ENCODE measurements at places on chromosomes 6 and 20.

DNA sequence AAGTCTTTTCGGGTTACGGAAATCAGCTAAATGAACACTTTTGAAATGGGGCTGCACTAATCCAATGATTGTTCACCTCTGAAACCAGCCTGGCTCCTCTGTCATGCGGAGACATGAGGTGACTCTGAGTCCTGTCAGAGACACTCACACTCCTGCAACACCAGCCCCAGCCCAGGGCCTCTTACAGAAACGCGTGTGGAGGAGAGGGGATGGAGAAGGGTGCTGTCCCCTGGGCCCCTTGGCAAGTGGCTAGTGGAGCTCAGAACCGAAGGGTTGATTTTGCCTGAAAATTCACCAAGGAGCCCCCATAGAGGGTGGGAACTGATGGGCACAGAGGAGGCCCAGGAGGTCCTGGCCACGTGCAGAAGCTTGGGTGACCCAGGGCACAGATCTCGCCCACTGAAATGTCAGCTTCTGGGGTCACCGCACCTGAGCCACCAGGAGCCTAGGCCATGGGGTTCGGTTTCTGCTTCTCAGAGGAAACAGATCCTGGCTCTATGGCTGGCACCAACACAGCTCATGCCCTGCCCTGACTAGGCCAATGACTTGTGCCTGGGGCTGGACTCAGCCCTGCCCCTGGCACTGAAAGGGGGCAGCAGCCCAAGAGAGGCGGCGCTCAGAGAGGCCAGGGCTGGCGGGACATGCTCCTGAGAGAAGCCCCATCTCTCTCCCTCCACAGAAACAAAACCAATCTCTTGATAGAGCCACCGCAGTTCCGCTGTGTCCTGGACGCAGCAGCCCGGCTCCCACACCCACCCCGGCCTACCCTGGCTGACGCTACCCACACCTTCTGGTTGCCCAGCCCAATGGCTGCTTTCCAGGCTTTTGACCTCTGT, 144.7 kb downstream of the ERMARD start:
- DNase-seq: no peak

- peak; percentile 57 for DNase-seq
These were observed 23.3 kb upstream of the SNRNP48 start for GRCh38 chr6:7566617-7567173.

DNA sequence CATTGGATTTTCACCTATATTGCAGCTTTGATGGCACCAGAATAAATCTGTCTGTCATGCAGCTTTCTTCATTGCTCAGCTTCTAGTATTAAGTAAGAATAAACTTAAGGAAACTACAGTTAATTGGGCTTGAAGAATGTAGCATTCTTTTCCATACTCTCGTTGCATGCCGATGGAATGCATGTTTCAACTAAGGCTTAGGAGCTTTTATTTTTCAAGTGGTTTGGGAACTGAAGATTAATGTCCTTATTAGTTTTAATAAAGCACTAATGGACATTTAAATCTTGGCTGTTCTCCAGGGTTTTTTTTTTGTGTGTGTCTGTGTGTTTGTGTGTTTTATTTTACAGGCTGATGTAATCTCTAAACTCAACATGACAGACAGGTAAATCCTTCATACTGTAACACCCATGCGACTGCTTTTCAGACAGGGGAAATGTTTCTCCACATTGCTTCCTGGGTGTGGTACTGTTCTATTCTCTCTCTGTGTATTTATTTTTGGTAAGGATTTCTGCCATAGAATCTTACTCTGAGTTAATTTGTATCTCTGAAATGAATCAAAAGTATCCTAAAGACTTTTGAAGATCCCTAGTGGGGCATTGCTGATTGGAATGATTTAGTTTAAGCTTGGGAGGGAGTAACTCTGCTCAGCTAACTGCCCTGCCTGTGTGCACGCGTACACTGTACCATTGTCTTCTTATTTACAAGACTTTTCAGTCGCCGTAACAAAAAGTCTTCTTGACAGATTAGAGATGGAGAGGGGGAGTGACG, 38.0 kb downstream of the SLC9A8 start:
- no peak for DNase-seq

DNA sequence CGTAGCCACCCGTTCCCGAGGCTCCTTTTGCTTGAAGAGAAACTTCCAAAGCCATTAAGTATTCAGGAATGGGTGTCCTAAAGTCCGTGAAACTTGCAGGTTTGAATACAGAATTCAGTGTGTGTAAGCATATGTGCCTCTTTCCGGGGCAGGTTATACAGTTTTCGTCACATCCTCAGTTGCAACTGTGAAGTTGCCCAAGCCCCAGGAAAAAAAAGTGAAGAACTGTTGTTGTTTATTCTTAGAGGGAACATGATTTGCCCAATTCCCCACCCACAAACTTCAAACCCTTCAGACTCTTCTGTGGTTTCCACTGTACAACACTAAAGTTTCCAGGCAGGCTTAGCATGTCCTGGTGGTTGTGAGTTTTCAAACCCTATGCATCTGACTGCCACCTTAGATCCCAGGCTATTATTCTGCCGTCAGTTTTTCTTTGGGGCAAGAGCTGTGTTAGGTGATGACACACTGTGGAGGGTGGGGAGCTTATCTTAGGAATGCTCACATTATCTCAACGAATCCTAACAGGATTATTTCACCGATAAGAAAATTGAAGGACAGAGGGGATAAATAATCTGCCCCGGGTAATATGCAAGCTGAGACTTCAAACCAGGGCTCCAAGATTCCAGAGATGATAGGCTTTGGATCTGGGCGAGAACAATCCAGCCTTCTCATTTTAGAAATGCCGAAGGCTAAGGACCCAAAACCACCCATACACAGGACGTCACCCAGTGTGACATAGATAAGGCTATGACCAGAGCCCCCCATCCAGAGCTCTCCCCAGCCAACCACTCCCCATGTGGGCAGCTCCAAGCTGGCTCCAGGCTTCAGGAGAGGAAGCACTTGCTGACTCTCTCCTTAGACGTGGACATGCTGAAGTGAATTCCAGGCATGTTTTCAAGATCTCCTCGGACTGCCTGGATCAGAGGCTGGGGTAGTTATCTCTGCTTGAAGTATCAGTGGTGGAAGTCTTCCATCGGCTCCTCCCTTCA, 81.7 kb upstream of the AFDN start:
- peak; percentile 73 for DNase-seq

- DNase-seq: no peak
These were observed 28.7 kb upstream of the MAS1 start for GRCh38 chr6:159862103-159862502.

DNA sequence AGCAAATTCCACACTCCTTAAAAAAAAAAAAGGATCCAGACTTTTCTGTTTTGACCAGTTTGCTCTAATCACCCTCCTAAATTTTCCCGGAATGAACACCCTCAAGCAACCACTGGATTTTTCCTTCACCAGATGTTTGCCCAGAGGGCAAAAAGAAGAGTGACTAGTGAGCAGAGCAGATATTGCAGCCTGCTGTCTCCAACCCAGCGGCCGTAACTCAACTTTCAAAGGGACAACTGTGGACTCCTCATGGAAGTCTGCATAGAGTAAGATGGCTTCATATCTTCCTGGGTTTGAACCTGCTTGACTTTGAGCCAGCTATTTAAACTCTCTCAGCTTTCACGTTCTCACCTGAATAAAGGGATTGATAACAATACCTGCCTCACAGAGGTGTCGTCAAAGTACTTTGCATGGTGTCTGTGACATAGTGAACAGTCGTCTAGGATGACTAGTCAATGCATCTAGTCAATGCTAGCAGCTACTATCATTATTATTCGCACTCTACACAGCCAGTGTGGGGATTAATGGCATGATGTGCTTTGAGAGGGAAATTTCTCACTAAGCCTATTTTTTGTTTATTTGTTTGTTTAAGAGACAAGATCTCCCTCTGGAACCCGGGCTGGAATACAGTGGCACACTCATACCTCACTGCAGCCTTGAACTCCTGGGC, 92.2 kb upstream of the HIVEP1 start:
- DNase-seq: no peak

- DNase-seq: no peak
These were observed 182.5 kb downstream of the SYNDIG1 start for GRCh38 chr20:24651976-24652345.

GRCh38 chr20:63957004-63957689, 931 bp upstream of the UCKL1 start:
- DNase-seq: peak; percentile 93
